COLO829 (cell line): ENCODE measurements at places on chromosomes 11 and 22.
A peak's percentile ranks its signal among the peaks of the same experiment; 100 is the strongest.

DNA sequence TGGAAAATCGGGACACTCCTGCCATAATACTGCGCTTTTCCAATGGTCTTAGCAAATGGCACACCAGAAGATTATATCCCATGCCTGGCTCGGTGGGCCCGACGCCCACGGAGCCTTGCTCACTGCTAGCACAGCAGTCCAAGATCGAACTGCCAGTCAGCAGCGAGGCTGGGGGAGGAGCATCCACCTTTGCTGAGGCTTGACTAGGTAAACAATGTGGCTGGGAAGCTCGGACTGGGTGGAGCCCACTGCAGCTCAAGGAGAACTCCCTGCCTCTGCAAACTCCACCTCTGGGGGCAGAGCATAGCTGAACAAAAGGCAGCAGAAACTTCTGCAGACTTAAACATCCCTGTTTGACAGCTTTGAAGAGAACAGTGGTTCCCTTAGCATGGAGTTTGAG lies 15.6 kb downstream of the PTH start:
- no peak for DNase-seq

DNA sequence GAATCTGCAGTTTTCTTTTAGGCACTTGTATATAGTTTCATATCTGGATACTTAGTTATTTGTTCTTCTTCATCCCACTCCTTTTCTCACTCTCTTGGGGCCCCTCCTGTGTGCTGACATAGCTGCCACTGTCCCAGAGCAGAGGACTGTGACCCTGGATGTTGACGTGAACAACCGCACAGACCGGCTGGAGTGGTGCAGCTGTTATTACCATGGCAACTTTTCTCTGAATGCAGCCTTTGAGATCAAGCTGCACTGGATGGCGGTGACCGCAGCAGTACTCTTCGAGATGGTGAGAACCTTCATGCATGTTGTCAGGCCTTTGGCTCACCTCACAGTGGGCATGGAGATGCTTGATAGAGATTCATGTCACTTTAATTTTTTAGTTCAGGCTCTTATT lies 50.9 kb upstream of the YWHAH start:
- DNase-seq = peak; percentile 24

DNA sequence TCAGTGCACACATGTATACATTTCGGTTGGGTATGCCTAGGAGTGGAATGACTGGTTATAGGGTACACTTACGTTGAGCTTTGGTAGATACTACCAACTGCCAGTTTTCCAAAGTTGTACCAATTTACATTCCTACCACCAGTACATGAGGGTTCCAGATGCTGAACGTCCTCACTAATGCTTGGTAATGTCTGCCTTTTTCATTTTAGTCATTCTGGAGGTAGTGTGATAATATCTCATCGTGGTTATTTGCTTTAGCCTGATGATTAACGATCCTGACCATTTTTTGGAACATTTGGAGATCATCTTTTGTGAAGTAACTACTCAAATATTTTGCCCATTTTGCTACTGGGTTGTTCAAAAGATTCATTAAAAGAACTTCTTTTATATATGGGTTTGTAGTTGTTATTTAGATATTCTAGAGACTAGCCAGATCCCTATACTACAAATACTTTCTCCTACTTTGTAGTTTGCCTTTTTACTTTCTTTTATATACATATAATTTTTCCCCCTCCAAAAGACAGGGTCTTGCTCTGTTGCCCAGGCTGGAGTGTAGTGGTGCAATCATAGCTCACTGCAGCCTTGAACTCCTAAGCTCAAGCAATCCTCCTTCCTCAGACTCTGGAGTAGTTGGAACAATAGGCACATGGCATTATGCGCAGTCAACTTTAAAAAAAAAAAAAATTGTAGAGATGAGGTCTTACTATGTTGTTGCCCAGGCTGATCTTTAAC lies 62.1 kb downstream of the RBFOX2 start:
- no peak for DNase-seq

GRCh38 chr22:30614879-30615278 lies 7.9 kb downstream of the TCN2 start:
- DNase-seq = no peak

GRCh38 chr11:69943506-69943905 lies 124.3 kb upstream of the FGF3 start:
- no peak for DNase-seq

GRCh38 chr11:107606141-107606540 lies 15.2 kb downstream of the ELMOD1 start:
- DNase-seq = no peak

GRCh38 chr22:37803639-37804351 lies 3.9 kb upstream of the GCAT start:
- DNase-seq = no peak

GRCh38 chr11:119591836-119592310 lies 137.1 kb downstream of the NECTIN1 start:
- no peak for DNase-seq

DNA sequence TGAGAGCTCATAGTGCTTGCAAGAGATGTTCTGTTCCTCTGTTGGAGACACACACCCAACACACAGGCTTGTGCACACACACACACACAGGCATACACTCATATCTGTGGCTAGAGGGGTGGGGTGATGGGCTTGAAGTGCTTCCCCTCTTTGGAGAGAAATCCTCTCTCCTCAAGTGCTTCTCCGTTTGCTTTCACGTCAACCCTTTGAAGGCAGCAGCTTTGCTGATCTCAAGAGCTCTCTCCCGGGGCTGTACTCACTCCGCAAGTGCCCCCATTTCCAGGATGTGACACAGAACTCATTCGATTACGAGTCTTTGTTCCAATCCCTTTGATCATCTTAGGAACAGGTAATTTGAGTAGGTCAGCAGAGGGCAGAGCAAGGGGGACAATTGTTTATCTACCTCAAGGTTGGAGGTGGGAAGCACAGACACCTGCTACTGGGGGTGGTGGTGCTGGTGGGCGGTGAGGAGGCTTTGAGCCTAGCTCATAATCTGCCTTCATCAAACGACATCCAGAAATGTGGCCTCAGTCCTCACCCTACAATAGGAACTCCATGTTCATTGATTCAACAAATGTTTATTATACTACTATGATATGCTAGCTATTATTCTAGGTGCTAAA lies 529.8 kb upstream of the CADM1 start:
- DNase-seq = no peak

DNA sequence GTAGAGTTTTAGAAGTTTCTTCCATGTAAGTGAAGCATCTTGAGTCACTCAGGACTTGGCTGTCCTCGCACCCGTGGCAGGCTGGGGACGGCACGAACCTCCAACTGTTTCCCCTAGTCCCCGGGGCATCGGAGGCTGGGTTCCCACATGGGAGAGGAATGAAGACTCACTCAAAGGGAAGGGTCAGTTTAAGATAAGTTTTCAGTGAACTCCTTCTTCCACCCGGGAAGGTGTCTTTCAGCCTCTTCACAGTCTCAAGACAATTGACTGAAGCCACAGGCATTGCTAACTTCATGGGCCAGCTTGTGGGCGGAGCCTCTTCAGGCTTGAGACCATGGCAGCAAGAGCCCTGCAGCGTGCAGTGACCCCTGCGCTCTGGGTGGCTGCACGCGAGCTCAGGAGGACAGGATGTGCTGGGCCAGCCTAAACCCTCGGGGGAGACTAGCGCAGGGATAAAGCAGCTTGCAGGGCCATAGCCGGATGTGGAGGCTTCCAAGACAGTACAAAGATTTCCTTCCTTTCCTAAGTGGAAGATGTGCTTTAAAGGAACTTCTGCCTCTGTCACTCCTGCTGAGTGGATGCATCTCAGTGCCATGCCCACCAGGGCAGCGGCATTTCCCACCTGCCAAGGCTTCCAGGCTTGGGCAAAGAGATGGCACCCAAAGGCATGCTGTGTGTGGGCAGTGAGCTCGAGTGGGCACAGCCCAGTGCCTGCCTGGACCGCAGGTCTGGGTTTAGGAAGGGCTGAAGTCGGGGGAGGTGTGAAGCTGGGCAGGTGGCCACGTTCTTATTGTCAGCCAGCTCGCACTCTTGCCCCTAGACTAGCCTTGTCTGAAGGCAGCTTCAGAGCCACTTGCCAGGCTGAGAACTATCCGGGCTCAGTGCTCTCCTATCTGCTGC lies 32.9 kb downstream of the PPIL2 start:
- DNase-seq = no peak

GRCh38 chr22:43723816-43724215 lies 88.3 kb downstream of the EFCAB6 start:
- DNase-seq = no peak

- DNase-seq = peak; percentile 72
Observed at GRCh38 chr11:68257477-68258362, 14.1 kb downstream of the C11orf24 start.

DNA sequence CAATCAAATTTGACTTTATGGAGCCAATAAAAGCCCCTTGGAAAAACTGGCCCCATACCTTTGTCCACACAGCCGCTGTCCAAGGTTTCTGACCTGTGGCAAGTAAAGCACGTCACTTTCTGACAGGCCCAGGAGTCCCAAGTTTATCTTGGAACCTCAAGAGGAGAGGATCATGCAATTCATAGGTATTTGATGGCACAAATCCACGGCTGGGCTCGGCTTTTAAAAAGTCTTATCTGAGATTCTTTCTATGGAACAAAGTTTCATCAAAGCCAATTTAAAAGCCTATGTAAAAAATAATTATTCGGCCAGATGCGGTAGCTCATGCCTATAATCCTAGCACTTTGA lies 13.6 kb downstream of the TMEM138 start:
- no peak for DNase-seq

DNA sequence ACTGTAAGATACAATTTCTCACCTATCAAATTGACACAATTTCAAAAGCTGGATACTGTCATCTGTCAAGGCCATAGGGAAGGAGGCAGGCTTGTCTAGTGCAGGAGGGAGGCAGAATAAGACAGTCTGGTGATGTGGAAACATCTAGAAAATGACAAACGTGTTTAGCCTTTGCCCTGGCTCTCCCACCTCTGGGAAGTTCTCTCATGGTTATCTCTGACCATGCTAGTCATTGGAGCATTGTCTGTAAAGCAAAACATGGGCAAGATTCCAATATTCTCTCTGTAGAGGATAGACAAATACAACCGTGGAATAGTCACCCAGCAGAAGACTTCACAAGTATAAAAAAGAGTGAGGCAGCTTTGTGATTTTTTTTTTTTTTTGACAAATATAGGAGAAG lies 9.1 kb upstream of the SERHL2 start:
- DNase-seq = no peak

- DNase-seq = no peak
Observed at GRCh38 chr11:110133160-110133559, 40.0 kb downstream of the ZC3H12C start.

- DNase-seq = peak; percentile 16
Observed at GRCh38 chr11:36354221-36355003, 58.3 kb downstream of the PRR5L start.

GRCh38 chr11:117179048-117179999 lies 781 bp downstream of the SIDT2 start:
- peak; percentile 34 for DNase-seq

GRCh38 chr11:134687548-134687947 lies 275.5 kb upstream of the B3GAT1 start:
- no peak for DNase-seq

- no peak for DNase-seq
Observed at GRCh38 chr11:58318532-58318931, 40.3 kb downstream of the OR5B17 start.

DNA sequence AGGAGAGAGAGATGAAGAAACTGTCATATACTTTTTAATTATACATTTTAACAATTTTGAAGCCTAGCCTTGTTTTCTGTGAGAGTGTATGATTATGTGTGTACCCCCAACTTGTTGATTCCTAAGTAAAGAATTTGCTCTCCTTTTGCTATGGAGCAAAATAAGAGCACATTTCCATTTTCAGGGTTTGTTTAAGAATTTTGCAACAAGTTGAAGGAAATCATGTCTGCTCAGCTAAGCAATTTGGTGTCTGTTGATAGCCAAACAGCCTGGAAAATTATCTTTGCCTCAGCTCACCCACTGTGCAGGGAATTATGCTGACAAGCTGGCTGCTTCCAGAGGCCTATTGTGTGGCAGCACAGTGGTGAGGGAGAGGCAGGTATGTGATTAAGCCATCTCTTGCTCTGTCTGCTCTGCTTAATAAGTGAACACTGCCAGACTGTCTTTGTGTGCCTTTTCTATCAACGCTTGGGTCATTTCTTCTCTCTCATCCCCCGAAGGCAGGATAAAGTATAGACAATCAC lies 135.1 kb upstream of the TTC12 start:
- DNase-seq = no peak

DNA sequence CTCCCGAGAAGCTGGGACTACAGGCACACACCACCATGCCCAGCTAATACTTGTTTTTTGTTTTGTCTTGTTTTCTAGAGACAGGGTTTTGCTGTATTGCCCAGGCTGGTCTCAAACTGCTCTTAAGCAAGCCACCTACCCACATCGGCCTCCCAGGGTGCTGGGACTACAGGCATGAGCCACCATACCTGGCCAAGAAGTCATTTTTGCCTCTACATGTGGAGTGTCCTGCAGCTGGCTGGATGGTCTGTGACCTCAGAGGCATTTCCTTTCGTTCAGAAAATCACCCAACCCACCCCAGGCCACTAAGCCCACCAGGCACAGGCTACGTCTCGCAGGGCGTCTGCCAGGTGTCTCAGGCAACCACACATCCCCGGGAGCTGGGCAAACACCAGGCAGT lies 12.8 kb downstream of the SHANK2 start:
- DNase-seq = no peak

DNA sequence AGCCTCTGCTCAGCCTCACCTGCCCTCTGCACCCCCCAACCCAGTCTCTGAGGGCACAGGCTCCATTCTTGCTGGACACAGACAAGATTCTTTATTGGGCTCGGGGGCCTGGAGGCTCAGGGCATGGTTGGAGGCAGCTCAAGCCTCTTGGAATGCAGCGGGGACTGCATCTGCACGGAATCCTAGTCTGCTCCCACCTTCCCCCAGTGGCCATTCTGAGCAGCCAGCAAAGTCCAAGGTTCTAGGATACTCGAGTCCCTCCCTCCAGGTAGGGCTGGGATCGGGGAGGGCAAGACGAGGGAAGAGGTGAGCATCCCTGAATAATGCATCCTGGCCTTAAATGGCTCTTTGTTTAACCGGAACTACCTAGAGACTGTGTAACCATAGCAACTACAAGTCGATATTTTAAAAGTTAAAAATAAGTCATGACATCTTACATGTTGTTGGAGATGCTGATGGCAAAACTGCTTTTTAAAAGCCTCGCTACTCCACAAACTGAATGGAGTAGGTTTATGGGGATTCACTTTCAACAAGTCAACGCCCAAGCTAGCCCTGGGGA lies 10.7 kb upstream of the IGSF22 start:
- DNase-seq = no peak

DNA sequence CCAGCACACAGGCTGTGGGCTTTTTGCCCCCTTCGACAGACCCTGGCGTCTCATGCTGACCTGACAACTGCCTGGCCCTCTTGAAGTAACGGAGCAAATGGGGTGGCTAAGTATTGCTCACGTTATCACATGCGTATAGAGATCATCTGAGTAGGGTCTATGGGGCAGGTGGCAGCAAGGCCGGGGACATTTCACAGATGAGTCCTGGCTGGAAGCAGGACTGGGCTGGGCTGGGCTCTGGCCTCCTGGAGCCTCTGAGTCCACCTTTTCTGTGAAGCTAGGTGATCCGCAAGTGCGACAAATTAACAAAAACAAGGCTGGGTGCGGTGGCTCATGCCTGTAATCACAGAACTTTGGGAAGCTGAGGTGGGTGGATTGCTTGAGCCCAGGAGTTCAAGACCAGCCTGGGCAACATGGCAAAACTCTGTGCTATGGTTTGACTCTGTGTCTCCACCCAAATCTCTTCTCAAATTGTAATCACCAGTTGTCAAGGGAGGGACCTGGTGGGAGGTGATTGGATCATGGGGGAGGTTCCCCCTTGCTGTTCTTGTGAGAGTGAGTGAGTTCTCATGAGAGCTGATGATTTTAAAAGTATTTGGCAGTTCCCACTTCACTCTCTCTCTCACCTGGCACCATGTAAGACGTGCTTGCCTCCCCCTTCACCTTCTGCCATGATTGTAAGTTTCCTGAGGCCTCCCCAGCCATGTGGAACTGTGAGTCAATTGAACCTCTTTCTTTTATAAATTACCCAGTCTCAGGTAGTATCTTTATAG lies 122.0 kb downstream of the MPPED1 start:
- DNase-seq = no peak
